Hematopoietic multipotent progenitor cell treated with erythropoietin and hydrocortisone succinate and interleukin-3 and kit ligand, for 8 days (in vitro differentiated cells): ENCODE measurements at places on chromosomes 1 and 21.

GRCh38 chr1:228143480-228144192 is 3.6 kb downstream of the GUK1 start:
- DNase-seq: no peak

DNA sequence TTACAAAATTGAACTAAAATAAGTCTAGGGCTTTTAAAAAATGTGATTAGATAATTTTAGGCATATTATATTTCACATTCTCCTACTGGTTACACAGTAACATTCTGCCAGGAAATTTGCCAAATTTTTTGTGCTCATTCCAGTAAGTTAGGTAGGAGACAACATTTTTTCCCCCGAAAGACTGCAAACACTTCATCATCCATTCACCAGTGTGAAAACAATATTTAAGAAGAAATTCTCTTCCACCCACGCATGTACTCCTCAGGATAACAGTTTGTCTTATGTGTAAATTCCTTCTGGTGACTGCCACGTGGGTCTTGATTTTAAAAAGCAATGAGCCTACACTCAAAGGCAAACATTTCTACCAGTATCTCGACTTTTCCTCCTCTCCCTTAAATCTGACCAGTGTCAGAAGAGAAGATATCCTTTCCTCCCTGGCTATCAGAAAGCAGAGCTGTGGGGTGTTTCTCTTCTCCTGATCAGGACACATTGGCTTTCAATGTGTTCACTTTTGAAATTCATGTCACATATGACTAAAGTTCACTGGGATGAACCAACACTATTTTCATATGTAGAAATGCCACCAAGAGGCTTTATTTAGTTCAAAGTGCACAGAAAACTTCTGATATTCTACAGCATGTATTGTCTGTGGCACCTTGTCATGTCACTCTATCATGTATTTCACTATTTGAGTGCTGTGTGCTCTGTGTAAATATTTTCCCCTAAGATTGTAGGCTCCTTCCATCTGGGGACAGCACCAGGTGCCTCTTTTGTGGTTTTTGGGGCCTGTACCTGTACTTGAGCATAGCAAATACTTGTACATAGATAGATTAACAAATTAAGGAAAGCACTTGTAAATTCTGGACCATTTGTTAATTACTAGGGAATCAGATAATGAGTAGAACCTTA is 38.6 kb downstream of the LHX9 start:
- DNase-seq: no peak

- no peak for DNase-seq
These were observed 50.7 kb downstream of the MAB21L3 start for GRCh38 chr1:116161877-116162390.

- peak; percentile 96 for DNase-seq
These were observed 9.5 kb downstream of the ZBTB7B start for GRCh38 chr1:155012026-155012546.

DNA sequence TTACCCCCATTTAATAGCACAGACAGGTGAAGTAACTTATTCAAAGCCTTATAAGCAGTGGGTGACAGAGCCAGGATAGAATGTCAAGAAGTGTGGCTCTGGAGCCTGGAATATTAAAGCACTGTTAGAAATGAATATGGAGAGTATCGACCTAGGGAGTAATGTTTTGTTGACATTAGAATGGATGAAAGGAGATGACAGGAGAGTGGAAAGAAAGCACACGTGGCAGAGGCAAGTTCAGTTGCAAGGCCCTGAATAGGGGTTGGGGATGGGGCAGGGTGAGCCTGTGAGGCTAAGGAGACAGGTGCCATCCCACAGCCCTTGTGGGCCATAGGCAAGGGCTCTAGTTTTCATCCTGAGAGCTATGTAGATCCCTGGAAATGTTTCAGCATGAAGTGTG is 125.5 kb upstream of the PLXNA2 start:
- DNase-seq: no peak

GRCh38 chr1:228036701-228037231 is 30.0 kb downstream of the WNT3A start:
- DNase-seq: no peak

- DNase-seq: peak; percentile 76
These were observed 34.0 kb downstream of the MAP3K7CL start for GRCh38 chr21:29164323-29164942.

- DNase-seq: peak; percentile 39
These were observed 539 bp downstream of the ANP32E start for GRCh38 chr1:150235294-150235851.

GRCh38 chr1:156065212-156065611 is 4.3 kb downstream of the RAB25 start:
- DNase-seq: no peak

GRCh38 chr1:75129660-75129982 is 4.6 kb upstream of the LHX8 start:
- DNase-seq: no peak

- no peak for DNase-seq
These were observed 29.9 kb downstream of the ACTN2 start for GRCh38 chr1:236716160-236716559.

- no peak for DNase-seq
These were observed 1.6 kb upstream of the S100A6 start for GRCh38 chr1:153537376-153537730.

DNA sequence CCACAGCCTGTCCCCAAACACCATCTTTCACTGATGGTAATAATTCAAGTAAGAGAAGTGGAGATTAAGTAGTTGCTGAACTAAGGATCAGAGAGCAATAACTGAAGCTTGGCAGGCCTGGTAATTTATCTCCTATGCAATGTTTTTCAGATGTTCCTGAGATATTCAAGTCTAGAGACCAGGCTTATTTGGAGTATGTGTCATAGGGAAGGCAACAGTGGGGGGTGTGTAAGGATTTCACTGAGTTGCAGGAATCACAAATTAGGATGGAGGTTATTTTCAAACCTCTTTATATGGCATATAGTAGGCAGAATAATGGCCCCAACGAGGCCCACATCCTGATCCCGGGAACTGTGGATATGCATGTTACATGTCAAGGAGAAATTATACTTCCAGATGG is 171.7 kb downstream of the KCNJ6 start:
- DNase-seq: no peak

DNA sequence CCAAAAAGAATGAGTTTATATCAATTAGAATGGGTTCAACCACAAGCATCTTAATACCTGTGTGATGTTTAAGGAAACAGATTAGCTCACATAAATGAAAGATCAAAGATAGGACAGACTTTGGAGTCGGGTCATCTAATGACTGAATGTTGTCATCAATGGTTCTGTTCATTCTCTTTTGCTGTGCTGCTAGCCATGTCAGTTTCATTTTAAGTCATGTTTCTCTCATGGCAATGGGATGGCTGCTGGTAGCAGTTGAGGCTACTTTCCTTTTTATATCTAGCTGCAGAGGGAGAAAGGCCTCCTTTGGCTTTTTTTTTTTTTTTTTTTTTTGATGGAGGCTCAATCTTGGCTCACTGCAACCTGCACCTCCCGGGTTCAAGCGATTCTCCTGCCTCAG is 86.9 kb upstream of the SPAG17 start:
- DNase-seq: no peak

DNA sequence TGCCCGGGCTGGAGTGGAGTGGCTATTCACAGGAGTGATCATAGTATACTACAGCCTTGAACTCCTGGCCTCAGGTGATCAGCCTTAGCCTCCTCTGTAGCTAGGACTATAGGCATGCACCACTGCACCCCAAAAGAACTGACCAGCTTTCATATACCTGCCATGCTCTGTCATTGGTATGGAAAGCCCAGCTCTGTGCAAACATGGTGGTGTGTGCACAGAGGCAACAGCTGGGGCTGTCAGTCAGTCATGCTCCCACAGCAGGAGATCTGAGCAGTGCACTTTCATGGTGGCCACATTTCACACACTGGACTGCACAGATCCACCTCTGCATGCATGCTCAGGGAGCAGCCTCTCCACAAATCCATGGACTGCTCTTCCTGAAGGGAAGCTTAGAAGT is 8.8 kb upstream of the JAK1 start:
- DNase-seq: no peak

DNA sequence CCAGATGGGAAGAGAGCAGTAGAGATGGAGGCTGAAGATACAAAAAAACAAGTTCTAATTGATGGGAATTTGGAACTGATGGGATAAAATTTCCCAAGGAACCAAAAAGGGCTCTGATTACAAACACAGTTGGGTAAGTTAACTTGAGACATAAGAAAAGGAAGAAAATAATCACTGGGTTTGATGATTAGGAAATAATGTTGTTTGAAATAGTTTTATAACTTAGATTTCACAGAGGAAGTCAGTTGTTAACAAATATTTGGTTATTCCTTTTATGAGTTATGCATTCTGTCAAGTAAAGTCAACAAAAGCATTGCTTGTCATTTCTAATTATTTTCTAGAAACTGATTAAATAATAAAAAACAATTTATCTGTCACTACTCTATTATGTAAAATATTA is 20.4 kb upstream of the SUCO start:
- DNase-seq: no peak

- no peak for DNase-seq
These were observed 25.0 kb upstream of the UAP1 start for GRCh38 chr1:162536511-162536910.

GRCh38 chr21:45457832-45458172 is 52.8 kb downstream of the COL18A1 start:
- no peak for DNase-seq

GRCh38 chr1:26234644-26235370 is 807 bp downstream of the CEP85 start:
- peak; percentile 77 for DNase-seq

GRCh38 chr1:181531951-181532600 is 48.8 kb downstream of the CACNA1E start:
- DNase-seq: no peak

DNA sequence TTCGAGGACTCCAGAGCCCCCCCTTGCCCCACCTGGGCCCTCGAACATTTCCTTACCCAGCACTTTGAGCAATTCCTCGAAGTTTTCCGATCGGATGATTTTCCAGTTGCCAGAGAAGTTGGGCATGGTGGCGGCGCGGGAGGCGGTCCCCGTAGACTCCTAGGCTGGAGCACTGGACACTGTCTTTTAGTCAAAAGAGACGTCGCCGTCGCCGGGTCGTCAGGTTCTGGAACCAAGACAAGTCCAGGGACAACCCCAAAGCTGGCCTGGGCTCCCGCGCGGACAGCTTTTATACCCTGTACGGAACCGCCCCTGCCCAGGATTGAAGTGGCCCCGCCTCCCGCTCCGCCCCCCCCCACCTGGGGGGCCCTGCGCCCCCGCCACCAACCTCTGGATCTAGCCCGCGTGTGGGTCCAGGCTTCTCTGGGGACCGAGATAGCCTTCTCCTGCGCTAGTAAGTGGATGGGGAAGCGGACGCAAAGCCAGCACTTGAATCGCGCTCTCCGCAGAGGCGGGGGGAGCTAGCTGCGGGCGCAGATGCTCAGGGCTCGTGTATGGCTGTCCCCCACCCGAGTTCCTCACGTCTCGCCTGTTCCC is at the start of gene CRABP2:
Gene CRABP2, minus strand, starts transcription at position 263 of the 597 bp plus-strand sequence. Its CDS starts 137 bp downstream, at position 126.
- no peak for DNase-seq

DNA sequence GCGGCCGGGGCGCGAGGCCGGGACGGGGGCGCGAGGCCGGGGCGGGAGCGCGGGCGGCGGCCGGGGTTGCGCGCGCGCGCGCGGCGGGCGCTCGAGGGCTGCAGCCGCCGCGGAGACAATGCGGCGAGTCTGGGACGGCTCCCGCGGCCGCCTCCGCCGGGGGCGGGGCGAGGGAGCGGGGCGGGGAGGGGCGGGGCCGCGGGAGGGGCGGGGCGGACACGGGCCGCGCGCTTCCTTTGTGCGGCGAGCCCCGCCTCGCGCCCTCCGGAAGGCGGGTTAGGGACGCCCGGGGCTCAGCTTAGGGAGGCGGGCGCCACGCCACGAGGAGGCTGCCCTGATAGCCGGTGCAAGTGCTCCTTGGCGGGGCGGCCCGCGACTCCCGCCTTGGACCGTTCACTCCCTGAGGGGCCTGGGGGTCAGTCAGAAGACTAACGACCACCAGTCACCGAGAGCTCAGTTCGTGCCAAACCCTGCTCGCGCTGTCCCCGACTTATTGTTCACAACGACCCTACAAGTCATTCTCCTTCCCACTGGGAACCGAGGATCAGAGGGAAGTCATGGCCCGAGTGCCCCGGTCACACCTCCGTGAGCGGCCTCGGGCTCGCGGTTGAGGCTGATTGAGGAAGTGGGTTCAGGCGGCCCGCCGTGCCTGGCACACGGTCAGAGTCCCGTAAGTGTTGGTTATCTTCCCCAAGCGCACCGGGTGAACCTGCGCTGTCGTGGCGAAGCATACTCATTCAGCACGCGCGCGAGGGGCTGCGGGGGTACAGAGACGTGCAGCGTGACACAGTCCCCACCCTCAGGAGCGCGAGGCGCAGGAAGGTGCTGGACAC is 29.1 kb upstream of the A3GALT2 start:
- DNase-seq: peak; percentile 86

DNA sequence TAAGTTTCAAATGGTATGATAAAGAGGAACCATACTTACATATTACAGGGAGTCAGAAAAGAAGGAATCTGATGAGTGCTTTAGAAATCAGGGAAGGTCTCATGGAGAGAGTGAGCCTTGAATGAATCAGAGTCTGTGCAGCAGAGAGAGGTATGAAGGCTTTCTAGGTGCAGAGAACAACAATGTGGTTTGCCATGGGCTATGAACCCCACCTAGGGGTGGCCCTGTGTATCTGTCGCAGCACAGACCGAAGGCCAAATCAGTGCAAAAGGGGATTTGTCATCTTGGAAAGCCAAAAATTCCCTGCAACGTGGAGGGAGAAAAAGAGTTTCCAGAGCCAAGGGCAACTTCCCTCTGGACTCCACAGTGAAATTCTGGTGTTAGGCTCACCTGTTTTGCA is 3.5 kb downstream of the PAPPA2 start:
- no peak for DNase-seq

DNA sequence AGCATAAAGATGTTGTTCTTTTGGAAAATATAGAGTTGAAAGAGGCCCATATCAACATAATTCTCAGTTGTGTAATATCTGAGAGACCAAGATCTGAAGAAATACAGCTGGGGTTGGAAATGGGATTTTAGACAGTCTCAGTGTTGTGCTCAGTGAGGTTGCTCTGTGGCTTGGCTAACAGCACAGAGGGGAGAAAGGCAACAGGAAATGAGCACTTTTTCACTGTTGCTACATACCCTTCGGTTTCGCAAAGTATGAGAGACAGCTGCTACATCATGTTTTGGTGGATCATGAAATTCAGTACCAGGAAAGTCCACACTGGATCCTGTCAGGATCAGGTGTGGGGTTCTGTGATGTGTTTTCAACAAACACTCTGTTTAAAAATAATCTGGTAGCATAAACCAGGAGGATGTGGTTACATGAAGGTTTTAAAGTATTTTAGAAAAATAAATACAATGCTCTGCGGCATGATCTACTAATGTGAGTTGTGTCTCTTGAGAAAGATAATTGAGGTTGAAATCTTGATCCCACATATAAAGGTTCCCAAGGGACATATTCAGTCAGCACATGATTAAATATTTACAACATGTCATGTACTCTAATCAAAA is 7.0 kb upstream of the GPR88 start:
- no peak for DNase-seq

DNA sequence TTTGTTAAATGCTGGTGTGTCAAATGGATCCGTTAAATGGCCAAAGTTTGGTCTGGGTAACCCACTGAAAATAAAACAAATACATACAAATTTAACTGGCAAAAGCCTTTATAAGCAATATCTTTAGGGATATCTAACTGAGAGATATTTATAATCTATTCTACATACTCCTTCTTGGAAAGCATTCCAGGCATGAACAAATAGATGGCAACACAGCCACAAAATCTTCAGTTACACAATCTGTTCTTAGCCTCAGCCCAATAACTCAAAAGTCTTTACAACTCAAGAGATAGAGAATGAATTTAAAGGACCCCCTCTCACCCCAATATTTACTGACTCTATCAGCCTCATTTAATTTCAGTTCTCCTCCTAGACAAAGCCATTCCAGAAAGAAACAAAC is 58.7 kb downstream of the NRDC start:
- no peak for DNase-seq
